ENCODE measurements at places on chromosomes 1 and 21.
A peak's percentile ranks its signal among the peaks of the same experiment; 100 is the strongest.

DNA sequence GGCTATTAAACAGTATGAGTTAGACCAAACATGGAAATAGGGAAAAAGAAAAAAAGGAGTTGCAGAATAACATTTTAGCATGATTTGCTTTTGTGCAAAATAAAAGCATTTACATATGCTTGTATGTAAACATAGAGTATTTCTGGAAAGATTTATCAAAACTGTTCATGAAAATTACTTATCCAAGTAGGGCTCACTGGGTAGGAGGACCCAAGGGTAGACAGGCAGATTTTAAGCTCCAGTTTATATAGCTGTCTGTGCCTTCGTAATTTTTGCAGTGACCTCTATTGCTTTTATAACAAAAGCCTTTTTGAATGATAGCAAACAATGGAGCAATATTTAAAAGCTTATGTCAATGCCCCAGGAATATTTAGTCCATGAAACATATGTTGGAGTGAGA is 228.8 kb upstream of the IRF2BP2 start:
- no peak for DNase-seq

- no peak for DNase-seq
Observed at GRCh38 chr1:35085421-35085820, 6.2 kb downstream of the ZMYM1 start.

- DNase-seq = no peak
Observed at GRCh38 chr1:194103101-194103500, 916.7 kb upstream of the B3GALT2 start.

GRCh38 chr1:61724506-61724812 is 482 bp downstream of the TM2D1 start:
- DNase-seq = peak; percentile 35

DNA sequence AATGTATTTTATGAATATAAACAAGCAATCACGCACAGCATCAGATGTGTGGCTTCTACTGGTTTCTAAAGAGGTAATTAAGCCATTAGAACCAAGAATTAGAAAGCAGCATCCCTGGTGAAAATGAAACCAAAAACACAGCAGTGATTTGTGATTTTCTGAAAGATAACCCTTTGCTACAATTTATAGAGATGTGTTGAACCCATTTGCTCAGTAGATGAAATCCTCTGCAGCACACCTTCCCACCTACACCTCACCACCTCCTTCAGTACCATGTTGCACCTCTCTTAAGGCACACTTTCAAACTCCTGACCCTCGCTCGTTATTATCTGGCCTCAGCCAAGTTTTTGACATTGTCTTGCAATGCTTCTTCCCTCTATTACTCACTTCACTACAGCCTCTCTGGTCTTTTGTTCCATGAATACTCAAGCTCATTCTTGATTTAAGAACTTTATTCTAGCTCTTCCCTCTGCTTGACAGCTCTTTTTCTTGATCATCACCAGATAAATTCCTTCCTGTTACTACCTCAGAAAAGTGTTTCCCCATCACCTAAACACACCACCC is 38.6 kb downstream of the NSL1 start:
- no peak for DNase-seq

DNA sequence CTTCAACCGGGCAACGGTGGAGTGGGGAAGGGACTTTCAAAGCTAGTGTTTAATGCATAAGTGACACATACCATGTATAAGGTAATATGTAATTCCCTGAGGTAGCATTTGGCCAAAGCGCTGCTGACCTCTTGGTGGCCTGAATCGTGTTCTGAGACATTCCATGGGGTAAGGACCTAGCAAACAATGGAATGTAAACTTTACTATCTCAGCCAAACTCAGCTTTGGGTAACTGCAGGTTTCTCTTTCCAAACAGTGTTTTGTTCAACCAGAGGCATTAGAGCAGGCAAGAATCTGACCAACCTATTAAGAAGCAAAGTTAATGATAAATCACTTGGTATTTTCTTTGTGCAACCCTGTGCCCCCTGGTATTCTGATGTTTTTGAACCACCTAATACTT is 22.0 kb downstream of the TGFB2 start:
- no peak for DNase-seq

DNA sequence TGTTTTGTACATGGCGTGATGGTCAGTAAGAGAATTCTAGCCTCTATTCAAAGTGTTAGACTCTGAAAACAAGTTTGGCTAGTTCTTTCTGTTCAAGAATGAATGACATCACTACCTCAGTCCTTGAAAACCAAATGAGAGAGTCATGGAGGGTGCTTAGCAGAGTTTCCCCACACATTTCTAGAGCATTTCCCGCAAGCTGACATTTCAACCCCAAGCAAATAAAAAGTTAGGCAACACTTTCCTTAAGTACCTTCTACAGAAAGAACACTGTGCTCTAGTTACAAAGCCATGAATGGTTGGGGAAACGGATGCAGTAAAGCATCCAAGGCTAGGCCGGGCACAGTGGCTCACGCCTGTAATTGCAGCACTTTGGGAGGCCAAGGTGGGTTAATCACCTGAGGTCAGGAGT is 47.9 kb upstream of the SLC44A3 start:
- DNase-seq = peak; percentile 56

- DNase-seq = no peak
Observed at GRCh38 chr1:171883849-171884248, 42.6 kb downstream of the DNM3 start.

- no peak for DNase-seq
Observed at GRCh38 chr1:170520601-170521000, 11.4 kb upstream of the GORAB start.

DNA sequence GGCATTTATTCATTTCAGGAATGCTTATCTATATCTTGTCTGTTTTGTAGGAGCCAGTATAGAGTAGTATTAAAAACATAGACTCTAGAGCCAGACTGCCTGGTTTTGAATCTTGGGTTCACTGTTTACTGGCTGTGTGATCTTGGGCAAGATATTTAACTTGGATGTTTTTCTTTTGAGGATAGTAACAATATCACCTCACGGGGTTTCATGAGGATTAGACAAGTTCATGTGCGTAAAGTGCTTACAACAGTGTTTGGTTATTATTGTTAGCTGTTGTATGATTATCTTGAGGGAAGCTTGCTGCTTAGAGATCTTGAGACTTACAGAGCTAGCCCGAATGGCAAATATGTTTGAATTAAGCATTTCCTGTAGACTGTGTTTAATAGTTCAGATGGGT is 40.2 kb downstream of the WNT4 start:
- no peak for DNase-seq

DNA sequence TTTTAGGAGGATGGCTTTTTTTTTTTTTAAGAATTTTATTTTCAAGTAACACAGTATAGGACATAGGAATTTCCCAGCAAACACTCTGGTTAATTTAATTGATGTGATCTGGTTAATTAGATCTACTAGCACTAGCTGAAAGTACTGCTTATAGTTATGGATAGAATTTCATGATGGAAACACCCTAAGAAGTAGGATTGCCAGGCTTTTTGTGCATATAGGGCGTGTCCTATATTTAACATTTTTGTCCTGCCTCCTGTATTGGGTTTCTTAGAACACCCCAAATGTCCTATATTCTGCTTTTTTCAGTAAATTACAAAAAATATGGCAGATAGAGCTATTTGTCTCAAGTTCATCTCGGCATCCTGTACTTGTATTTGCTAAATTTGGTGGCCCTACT is 13.5 kb upstream of the AXDND1 start:
- DNase-seq = no peak

- no peak for DNase-seq
Observed at GRCh38 chr21:46421756-46422555, 36.7 kb upstream of the DIP2A start.

DNA sequence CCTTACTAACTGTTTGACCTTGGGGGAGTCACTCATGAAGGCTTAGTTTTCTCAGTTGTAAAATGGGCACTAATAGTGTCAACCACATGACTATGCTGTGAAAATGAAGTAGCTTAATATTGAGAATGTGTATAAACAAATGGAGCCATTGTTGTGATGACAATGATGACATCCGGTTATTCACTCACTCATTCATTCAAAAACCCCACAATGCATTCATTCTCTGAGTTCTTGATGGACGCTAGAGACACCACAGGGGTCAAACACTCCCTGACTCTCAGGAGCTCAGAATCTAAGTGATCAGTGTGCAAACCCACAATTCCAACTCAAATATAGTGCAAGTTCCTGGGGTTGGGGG is 138.9 kb downstream of the FOXD2 start:
- no peak for DNase-seq

DNA sequence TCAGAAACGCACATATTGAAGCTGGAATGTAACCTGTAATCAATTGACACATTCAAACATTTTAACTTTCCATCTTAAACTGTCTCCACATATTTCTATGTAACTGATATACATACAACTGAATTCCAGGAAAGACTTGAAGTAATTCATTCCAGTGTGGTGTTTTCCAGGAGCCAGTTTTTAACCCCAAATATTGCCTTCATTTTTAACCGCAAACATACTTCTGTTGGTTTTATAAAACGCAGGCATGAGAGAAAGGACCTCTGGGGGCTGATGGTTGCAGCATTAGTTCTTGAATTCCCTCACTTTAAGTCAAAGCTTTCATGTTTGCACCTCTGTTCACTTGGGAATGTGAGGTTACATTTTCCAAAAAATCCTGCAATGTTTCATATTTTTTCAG is 204.1 kb downstream of the CRB1 start:
- no peak for DNase-seq

GRCh38 chr1:160830321-160831153 is 32.1 kb downstream of the CD244 start:
- DNase-seq = peak; percentile 61

- DNase-seq = no peak
Observed at GRCh38 chr1:204376465-204376864, 16.7 kb upstream of the PLEKHA6 start.

DNA sequence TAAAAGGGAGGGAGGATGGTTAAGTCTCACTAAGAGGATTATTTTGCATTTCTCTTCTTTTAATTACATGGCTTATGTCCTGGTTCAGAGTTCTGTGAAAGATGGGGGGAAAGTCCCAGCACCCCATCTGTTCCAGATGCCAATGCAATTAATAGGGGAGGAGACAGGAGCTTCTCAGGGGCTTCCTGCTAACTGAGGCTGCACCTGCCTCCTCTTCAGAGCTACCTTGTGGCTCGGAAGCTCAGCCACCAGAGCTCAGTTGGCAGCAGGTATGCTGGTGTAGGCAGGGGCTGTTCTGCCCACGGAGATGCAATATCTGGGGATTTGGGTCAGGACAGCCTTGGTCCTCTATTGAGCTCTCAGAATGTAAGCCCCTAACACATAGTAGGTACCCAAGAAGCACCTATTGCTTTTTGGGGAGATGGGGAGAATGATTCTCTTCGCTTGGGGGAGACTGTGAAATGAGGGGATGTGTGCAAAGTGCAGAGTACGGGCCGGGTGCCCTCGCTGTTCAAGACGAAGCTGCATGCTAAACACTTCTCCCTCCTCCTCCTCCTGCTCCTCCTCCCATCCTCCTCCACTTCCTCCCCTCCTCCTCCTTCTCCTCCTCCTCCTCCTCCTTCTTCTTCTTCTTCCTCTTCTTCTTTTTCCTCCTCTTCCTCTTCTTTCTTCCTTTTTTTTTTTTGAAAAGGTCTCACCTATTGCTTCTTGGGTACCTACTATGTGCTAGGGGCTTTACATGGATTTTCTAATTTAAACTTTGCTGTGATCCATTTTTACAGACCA is 279.0 kb downstream of the PTPRU start:
- DNase-seq = no peak

GRCh38 chr1:242187171-242187570 is 188.3 kb upstream of the MAP1LC3C start:
- DNase-seq = no peak

GRCh38 chr1:152034654-152035538 is 1.9 kb downstream of the S100A11 start:
- no peak for DNase-seq

DNA sequence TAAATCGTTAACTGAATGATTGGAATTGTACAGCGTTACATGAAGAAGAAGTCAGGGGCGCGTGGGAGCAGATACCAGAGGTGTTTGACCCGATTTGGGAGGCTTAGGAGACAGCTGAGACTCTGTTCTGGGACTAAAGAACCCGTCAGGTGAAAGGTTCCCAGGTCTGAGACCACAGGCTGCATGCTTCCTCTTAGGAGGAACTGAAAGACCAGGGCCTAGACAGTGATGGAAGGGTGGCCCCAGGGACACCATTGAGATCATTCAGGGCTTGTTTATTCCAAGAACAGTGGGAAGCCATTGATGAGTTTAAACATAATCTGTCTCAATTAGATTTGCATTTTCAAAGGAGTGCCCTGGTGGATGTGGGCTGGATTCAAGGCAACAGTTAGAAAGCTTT is 904 bp downstream of the KLF17 start:
- no peak for DNase-seq

DNA sequence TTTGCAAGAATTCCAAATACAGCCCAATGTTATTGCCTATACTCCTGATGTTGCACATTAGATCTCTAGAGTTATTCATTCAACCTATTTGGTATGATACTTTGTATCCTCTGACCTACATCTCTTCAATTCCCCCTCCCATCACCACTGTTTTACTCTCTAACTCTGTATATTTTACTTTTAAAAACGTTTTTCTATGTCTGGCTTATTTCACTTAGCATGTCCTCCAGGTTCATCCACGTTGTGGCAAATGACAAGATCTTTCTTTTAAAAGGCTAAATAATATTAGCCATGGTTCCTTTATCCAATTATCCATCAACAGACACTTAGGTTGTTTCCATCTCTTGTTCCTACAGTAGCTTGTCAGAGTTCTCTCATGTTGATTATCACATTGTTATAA is 207.1 kb upstream of the PTGFR start:
- no peak for DNase-seq

GRCh38 chr1:54356680-54357147 is 49.5 kb downstream of the SSBP3 start:
- DNase-seq = no peak

GRCh38 chr1:27388337-27389005 is 4.0 kb upstream of the GPR3 start:
- no peak for DNase-seq

- no peak for DNase-seq
Observed at GRCh38 chr1:119097380-119097779, 43.1 kb downstream of the WARS2 start.

GRCh38 chr1:197914510-197914909 is 2.7 kb upstream of the LHX9 start:
- no peak for DNase-seq

DNA sequence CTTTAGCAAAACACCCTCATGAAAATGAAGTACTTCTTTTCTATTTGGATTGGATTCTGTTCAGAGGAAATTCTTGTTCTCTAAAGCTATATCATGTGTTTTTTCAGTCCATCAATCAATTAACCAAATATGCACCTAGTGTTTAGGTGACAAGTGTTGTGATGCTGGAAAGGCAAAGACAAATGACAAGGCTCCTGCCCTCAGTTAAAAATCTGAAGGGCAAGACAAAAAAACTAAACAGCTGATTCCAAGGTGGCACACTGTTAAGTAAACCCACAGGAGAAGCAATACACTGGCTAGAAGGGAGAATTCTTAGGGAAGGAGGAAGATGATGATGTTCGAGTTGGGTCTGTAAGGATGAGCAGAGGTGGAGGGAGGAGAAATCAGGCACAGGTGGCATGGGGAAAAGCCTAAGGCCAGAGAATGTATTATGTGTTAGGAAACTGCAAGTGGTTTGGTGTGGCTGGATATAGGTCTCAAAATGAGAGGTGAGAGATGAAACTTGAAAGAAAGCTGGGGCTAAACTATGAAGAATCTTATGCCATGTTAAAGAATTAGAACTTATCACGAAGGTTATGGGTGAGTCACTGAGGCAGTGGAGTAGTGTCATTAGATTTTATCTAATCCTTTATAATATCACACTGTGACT is 51.8 kb upstream of the GFI1 start:
- no peak for DNase-seq

GRCh38 chr1:84436876-84437655 is 38.8 kb downstream of the DNASE2B start:
- no peak for DNase-seq

- DNase-seq = no peak
Observed at GRCh38 chr1:172411791-172412338, 8.6 kb upstream of the C1orf105 start.

Data from NCI-H2029 treated with DMSO at 0.1 percent for 48 hours (cell line).